ENCODE measurements at places on chromosomes 4 and X.

DNA sequence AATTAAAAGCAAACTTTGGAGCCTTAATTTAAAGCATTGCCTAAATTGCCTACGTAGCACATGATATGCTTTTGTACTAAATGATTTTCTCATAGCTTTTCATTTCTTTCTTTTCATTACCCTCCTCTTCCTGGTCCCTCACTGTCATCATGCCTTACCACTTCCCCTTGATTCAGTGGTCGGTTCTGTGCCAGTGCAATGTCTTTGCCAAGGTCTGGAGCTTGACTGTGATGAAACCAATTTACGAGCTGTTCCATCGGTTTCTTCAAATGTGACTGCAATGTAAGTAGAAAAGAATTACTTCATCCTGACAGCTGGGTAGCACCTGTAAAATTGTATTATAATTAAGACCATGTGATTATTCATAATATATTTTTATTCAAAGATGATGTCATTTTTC lies 72.5 kb downstream of the C4orf46 start:
- DNase-seq: no peak

DNA sequence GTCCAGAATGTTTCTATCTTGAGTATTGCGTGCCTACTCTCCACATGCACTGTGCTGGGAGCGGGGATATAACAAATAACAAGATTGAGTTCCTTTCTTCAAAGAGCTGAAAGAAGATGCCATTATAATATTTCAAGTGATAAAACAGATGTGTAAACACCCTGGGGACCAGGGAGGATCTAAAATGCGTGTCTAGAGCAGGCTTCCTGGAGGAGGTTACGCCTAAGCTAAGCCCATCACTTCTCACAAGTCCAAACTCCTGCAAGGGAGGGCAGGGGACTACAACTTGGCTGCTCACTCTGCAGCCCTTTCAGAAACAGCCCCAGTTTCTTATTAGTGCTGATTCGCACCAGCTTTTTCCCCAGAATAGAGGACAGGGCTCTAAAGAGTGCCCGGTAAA lies 21.5 kb downstream of the PTCHD1 start:
- no peak for DNase-seq

DNA sequence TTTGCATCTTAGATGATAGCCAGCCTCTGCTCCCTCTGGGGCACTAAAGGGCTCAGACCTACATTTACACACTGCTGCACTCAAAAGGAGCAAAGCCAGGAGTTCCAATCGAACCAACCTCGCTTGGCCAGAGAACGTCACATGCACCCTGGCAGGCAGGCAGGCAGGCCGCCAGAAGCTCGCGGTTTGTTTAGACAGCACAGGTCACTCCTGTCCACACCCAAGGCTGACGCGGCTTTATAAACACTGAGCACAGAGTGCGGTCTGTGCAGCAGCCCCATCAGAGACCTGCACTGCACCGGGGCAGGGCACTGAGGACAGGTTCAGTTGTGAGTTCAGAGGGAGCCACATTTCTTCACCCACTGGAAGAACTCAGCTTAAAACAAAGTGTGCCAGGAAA lies 143.9 kb downstream of the BCOR start:
- no peak for DNase-seq

- DNase-seq: no peak
These were observed 26.3 kb downstream of the AFF1 start for GRCh38 chr4:86961116-86961515.

DNA sequence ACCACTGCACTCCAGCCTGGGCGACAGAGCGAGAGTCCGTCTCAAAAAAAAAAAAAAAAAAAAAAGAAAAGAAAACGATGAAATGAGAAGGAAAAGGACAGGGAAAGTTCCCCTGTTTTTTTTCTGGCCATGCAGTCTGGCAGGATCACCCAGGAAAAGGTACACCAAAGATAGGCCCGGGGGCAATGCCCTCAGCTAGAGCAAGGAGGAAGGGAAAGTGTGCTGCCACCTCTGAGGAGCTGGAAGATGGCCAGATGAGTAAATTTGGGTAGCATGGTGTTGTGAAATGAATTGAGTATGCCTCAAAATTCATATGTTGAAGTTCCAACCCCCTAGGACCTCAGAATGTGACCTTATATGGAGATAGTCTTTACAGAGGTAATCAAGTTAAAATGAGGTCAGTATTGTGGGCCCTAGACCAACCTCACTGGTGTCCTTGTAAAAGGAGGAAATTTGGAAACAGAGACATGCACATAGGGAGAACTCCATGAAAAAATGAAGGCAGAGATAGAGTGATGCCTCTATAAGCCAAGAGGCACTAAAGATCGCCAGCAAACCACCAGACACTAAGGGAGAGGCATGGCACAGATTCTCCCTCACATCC lies 28.9 kb downstream of the MAOB start:
- no peak for DNase-seq
